ENCODE measurements at places on chromosomes 2 and 18.

DNA sequence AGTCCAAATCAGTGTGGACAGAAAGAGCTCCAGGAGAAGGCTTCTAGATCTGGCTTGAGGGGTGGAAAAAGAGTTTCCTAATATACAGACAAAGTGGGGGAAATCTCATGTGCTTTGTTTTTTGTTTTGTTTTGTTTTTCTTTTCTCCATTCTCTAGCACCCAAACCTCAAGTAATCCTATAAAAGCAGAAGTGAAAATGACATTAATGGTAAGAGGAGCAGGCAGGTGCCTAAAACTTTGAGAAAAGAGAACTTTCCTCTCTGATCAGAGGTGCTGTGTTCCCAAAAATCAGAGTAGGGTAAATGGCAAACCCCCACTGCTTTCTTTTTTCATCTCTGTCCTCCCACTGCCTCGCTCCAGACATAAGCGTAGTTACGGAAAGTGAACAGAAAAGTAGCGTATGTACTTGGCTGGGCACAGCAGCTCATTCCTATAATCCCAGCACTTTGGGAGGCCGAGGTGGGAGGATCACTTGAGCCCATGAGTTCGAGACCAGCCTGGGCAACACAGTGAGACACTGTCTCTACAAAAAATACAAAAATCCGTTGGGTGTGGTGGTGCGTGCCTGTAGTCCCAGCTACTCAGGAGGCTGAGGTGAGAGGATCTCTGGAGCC is 77.8 kb downstream of the FAM161A start:
- no peak for DNase-seq

GRCh38 chr2:173357346-173357745 is 2.7 kb downstream of the CDCA7 start:
- no peak for DNase-seq

GRCh38 chr2:223692191-223692947 is 90.2 kb upstream of the SCG2 start:
- no peak for DNase-seq

DNA sequence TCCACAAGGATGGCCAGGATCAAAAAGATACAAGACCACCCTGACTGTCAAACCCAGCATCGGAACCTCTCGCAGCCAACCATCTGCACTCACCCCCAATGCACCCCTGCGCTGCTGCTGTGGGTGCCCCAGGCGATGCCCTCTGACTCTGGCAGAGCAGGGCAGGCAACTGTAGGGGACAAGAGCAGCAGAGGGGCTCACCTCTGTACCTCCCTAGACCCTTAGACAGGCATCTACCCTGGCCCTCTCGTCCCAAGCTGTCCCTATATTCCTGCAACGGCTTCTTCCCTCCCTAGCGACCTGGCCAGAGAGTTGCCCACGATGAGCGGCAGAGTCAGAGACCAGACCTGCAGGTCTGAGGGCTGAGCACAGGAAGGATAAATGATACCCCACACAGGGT is 128.2 kb downstream of the HDAC4 start:
- no peak for DNase-seq

DNA sequence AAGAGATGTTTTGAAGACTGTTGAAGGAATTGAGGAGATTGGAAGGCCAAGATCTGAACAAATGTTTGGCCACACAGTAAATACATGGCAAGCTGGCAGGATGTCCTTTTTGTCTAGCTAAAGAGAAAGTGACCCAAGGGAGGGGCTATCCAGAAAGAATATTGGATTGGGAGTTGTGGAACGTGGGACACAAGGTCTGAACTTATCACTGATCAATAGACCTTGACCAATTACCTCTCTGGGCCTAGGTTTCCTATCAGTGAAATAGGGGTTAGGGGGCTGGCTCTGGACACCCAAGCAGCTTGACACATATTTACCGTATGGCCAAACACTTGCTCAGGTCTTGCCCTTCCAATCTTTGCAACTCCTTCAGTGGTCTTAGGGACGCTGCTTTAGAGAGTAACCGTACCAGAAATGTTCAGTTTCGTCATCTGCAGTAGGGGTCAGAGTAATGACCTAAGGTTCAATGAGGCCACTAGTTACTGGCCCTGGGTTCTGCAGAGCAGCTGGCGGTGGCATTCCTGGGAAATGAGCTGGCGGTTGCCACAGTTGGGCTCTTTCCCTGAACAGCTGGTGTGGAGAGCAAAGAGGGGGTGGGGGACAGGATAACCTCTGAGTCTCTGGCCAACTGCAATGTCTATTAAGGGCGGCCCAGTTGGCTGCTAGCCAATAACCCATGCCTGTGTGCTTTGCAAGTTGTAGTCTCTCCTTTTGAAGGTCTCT is 70.1 kb upstream of the STPG4 start:
- no peak for DNase-seq

GRCh38 chr2:71001981-71002570 is 7.4 kb upstream of the TEX261 start:
- no peak for DNase-seq

DNA sequence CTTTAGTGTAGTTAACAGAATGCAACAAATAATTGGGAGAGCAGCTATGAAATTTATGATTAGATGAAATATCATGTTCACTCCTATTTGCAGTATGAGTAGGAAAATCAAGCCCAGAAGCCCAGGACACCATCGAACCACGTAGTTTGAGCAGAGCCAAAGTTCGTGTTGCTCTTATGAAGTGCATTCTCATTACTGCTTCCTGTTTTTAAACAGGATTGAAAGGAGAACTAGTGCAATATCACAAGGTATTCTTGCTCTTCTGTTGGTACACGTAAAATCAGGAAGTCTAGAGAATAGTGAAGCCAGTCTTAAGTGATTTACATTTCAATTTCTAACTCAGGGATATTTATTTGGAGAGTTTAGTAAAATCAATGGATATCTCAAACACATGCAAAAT is 21.1 kb downstream of the ARHGAP15 start:
- DNase-seq: no peak

DNA sequence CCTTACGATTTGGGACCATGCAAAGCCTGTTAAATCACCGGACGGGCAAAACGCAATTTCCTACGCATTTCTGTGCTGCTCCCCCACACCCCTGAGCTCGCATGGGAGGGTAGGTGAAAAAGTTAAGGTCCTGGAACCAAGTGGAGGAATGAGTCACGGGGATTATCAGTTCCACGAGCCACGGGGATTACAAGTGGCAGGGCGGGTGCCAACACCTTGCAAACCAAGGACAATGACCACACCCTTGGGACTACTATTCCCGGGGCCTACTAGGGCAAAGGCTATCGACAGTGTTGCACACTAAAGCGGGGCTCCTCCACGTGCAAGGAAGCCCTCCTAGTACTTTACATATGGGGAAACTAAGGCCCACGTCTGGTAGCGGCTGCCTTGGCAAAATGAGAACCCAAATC is 447 bp downstream of the RETSAT start:
- no peak for DNase-seq

DNA sequence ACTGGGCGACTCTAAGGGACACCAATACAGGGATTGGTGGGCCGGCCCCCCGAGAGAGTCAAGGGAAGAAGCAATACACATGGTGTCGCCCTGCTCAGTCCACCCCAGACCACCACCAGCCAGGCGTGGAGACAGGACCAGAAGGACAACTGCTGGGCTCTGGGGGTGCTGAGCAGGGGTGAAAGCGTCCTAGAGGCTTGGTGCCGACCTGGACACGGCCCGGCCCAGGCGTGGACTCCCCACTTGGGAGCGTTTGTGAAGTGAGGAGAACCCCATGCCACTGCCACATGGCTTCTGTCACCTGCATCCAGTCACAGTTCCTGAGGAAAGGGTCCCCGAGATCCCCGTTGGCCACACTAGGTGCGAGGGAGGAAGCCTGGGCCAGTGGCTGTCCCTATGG is 35.4 kb upstream of the ITM2C start:
- no peak for DNase-seq

DNA sequence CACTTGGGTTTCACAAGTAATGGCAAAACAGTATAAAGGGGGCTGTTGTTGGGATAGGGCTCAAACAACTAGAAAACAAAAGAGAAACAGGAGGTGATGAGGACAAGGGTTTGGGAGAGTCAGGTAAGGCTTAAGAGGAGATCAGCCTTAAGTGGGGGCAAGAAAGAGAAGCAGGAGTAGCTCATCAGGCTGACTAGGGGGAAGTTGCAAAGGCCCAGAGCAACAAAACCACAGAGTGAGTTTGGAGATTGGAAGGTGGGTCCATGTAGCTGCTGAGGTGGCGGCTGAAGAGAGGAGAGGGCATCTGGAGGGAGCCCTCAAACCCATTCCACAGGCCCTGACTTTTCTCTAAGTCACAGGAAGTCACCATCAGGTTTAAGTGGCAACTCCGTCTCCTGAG is 126.0 kb downstream of the MREG start:
- no peak for DNase-seq

Measured in stimulated activated naive CD4-positive, alpha-beta T cell (primary cell).